ENCODE measurements at places on chromosomes 1 and 21.

DNA sequence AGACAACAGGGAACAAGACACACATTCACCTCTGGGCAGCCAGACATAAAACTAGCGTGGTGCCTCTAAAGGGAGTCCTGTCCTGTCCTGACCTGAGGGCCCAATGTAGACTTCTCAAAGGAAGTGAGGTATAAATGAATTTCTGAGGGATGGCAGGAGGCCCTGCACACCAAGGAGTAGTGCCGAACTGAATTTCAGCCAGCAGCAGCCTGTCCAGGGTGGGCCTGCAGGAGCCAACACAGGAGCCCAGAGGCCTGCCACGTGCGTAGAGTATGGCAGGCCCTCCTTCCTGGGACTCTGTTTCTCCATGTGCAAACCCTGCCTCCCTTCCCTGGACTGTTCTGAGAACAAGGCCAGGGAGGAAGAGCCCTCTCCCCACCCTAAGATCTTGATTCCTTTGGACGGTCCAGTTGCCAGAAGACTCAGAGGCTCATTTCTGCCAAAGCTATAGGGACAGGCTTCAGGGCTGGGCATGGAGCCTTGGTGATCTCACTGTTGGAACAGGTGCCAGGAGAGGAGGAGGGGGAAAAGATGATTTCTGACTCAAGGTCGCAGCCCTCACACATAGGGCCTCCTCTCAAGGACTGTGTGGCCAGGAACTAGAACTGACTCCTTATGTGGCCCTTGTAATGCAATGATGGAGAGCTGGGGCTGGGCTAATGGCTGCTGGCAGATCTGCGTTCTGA is 1.8 kb upstream of the FABP3 start:
- no peak for DNase-seq

- no peak for DNase-seq
Measured at GRCh38 chr1:163477276-163477830, 155.6 kb downstream of the NUF2 start.

- no peak for DNase-seq
Measured at GRCh38 chr1:224348137-224348536, 8.5 kb upstream of the CNIH4 start.

- DNase-seq: peak; percentile 4
Measured at GRCh38 chr1:7070389-7071029, 285.3 kb downstream of the CAMTA1 start.

- no peak for DNase-seq
Measured at GRCh38 chr1:223776826-223777454, 64.6 kb downstream of the CAPN2 start.

DNA sequence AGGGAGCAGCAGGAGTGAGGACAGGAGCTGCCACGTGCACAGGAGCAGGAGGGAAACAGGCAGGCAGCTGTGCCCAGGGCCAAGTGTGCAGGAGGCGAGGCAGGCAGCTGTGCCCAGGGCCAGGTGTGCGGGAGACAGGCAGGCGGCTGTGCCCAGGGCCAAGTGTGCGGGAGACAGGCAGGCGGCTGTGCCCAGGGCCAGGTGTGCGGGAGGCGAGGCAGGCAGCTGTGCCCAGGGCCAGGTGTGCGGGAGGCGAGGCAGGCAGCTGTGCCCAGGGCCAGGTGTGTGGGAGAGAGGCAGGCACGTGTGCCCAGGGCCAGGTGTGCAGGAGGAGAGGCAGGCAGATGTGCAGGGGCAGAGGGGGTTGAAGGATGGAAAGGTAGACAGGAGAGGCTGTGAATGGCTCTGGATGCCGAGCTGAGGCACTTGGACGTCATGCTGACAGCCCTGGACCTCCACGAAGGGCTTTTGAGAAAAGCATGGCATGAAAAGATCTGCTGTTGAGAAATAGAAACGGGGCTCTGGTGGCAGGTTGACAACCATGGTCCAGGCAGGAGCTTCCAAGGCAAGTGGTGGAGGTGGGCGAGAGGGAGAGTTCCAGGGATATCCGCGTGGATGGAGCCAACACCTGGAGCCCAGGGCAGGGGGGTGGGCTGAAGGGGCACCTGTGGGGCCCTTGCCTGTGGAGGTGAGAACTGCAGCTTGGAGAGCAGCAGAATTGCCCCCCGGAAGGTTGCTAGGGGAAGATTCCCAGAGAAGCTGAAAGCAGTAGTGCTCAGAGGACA is 19.1 kb upstream of the NPHP4 start:
- DNase-seq: no peak
